NCI-H524 treated with DMSO at 0.1 percent for 48 hours (cell line): ENCODE measurements at places on chromosomes 6 and 20.

- DNase-seq, result no peak
Measured at GRCh38 chr20:4415281-4415680, 306.4 kb upstream of the PRND start.

GRCh38 chr6:127855542-127856159, 45.2 kb downstream of the THEMIS start:
- no peak for DNase-seq

GRCh38 chr6:43834528-43835155, 64.6 kb downstream of the VEGFA start:
- DNase-seq, result no peak

GRCh38 chr6:169445661-169446581, 192.3 kb upstream of the THBS2 start:
- DNase-seq, result no peak

DNA sequence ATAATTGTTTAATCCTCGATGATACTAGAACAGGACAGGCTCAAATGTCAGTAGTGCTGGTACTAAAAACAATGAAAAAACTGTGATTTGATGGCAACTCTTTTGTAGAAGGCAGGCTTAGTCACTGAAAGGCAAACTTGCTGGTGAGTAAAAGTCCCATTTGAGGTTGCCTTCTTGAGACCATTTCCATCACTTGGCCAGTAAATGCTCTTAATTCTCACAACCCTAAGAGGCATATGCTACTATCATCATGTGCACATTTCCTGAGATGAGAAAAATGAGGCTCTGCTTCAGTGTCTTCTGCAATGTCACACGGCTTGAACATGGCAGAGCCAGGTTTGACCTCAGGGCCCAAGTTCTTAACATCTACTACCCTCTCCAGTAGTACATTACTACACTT, 9.9 kb downstream of the AKIRIN2 start:
- no peak for DNase-seq

GRCh38 chr6:136866872-136867416, 44.6 kb downstream of the PEX7 start:
- DNase-seq, result no peak

DNA sequence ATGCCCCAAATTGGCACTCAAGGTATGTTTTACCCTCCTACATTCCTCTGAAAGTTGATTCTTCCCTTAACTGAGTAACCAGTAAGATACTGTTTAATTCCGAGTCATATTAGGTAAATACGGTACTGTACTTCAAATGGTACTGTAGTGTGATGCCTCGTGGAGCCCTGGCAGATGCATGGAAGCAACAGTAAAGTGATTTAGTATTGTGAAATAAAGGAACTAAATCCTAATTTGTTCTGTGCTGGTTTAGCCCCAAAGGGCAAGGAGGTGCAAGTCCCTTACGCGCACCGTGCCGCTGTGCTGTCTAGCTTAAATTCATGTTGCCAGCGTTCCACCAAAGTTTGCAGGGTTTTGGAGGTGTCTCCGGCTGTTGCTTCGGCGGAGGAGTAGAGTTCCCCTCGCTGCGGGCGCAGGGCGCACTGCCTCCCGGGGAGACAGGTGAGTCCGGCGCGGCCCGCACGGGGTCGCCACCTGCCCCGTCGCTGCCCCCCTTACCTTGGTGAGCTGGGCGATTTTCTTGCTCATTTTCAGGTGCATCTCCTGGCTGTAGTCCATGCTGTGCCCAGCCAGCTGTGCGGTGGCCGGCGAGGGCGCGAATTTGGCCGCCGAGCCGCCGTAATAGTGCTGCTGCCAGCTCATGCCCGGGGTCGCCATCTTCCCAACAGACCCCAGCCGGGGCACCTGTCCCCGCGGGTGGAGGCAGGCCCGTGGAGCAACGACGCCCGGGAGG, 655 bp downstream of the FAM184A start:
- DNase-seq, result peak; percentile 29

- no peak for DNase-seq
Measured at GRCh38 chr20:56932575-56933330, 303.6 kb downstream of the TFAP2C start.

DNA sequence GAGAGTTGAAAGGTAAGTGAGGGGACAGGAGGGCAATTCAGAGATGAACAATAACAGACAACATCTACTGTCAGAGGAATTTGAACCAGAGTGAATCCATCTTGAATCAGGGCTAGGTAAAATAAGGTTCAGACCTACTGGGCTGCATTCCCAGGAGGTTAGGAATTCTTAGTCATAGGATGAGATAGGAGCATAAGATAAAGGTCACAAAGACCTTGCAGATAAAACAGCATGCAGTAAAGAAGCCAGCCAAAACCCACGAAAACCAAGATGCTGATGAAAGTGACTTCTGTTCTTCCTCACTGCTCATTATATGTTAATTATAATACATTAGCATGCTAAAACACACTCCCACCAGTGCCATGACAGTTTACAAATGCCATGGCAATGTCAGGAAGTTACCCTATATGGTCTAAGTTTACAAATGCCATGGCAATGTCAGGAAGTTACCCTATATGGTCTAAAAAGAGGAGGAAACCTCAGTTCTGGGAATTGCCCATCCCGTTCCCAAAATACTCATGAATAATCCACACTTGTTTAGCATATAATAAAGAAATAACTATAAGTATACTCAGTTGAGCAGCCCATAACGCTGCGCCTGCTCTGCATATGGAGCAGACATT, 248.5 kb downstream of the HAO1 start:
- DNase-seq, result no peak

DNA sequence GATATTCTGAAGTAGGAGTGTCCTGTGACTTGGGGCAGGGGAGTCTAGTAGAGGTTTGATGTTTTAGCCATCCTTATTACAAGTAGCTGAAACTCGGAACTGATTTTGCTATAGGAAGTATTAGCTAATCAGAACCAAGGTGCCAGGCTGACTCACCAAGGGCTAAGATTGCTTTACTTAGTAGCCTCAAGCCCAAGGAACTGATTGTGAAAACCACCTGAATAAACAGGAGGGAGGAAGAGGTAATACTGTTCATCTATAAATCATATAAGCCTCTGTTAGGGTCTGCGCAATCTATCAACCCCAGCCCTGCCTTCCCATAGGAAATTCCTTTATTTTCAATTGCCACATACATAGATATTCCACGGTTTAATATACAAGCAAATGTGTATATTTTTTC, 54.4 kb downstream of the GNAS start:
- no peak for DNase-seq

DNA sequence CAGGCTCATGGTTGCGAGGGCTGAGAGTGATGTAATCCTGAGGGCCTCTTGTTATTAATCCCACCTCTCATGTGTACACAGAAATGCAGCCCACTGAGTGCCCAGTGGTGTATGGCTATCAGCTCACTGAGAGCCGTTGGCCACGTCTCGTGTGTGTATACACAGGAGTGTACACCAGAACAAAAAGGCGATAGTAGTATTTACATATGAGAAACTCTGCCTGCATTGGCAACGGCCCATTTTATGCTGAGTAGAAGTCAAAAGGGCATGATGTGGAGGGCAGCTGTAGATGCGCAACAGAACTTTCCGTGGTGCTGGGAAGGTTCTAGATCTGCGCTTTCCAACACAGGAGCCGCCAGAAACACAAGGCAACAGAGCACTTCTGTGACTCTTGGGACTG, 28.9 kb upstream of the CDH4 start:
- no peak for DNase-seq

DNA sequence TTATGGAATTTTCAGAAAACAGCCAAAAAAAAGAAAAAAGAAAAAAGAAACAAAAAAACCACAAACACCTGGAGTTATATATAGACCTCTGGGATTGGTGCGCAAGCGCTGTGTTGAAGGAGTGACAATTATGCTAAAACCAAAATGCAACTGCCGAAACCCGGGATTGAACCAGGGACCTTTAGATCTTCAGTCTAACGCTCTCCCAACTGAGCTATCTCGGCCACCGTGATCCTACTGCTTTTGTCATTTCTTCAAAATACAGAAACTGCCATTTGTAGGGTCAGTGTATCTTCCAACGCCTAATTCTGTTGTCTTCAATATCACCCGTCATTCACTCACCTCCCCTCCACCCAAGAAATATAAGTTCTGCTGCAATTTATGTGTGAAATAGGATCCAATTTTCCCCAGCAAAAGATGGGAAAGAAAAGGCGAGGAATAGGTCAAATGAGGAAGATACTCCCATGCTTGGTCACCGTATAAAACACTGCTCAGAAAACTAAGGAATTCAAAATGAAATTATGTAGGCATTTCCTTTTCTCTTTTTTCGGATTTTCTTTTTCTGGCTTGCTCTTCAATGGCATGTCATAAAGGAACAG, 116.0 kb downstream of the TRIM27 start:
- DNase-seq, result no peak

GRCh38 chr20:739736-740135, 28.6 kb downstream of the SLC52A3 start:
- DNase-seq, result no peak

- no peak for DNase-seq
Measured at GRCh38 chr6:74249658-74250057, 553.7 kb downstream of the CD109 start.
